ENCODE measurements at places on chromosomes 12 and 14. TPM values are rescaled to one million over a fixed set of nuclear protein-coding genes. Genes with fewer than 3 reads are reported as not detected.

The PTPRB gene
- 21.9 TPM for total RNA-seq

The IL26 gene
- not detected for total RNA-seq

The LIN7A gene
- 0.41 TPM for total RNA-seq

The TAS2R42 gene
- total RNA-seq: not detected

The PRR4 gene
- total RNA-seq: 5.7 TPM

The LPAR5 gene
- 4.8 TPM for total RNA-seq

The EPYC gene
- not detected for total RNA-seq

The MAP3K9 gene
- total RNA-seq: 0.63 TPM

- H3K27me3 ChIP-seq: no peaks in the 10 kb centered on the region
- no peak overlapping the region for H3K4me3 ChIP-seq
- no peaks in the 10 kb centered on the region for H3K36me3 ChIP-seq
- H3K27ac ChIP-seq: no peak overlapping the region
- no peak for DNase-seq
- no peaks in the 10 kb centered on the region for H3K4me1 ChIP-seq
These were observed 10.7 kb downstream of the PKP2 start for GRCh38 chr12:32885831-32886230.

DNA sequence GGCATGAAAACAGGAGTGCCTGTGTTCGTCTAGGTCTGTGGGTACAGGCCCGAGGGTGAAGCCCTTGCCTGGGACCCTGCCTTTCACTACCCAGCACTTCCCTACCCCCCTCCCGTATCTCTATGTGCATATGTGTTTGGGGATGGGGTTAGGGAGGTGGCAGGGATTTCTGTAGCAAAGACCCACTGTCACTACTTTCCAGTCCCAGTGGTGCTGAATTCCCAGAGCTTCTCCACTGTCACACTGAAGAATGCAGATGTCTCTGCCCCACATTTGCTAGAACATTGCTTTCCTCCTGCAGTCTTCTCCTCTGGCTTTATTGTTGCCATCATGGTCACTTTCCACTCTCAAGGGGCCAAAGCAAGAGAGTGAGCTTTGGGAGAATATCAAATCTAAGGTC, 203.9 kb downstream of the MYRFL start:
- no peak for DNase-seq
- no peaks in the 10 kb centered on the region for H3K27me3 ChIP-seq

GRCh38 chr12:52027085-52027843, 20.5 kb downstream of the TAMALIN start:
- no peak for DNase-seq
- no peaks in the 10 kb centered on the region for H3K27me3 ChIP-seq
- H3K27ac ChIP-seq: no peak overlapping the region
- H3K4me3 ChIP-seq: no peak overlapping the region

- no peaks in the 10 kb centered on the region for H3K4me1 ChIP-seq
- no peaks in the 10 kb centered on the region for H3K36me3 ChIP-seq
- no peak for DNase-seq
- H3K27me3 ChIP-seq: no peaks in the 10 kb centered on the region
These were observed 102.1 kb upstream of the DAAM1 start for GRCh38 chr14:59086241-59086882.

DNA sequence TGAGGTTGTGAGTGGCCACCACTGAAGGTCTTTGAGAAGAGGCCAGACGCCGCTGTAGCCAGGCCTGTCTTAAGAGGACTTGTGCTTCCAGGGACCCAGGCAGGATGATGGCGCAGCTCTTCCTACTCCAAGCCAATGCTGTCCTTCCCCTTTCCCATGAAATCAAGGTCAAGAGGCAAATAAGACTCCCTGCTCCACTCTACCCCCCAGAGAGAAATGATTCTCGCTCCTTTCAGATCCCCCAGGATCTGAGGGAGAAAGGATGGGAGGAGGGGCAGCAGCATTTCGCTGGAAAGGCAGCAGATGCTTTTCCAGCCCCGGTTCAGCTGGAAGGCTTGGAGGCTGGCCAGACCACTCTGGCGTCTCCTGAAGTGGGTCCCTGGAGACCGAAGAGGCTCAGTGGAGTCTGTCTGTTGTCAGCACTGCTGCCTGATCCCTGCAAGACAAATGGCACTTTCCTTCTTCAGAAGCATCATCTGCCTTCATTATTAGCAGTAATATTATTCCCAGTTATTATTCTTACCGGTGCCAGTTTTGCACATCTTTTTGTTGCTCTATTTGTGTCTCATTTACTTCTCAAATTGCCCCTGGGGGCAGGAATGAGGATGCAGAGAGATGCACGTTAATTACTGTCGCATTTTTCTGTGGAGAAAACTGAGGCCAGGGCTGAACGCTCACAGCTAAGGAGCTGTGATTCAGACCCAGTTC, 51.4 kb downstream of the C14orf132 start:
- peaks cover 26% of the 10 kb centered on the region for H3K36me3 ChIP-seq
- no peak overlapping the region for H3K27ac ChIP-seq
- no peak for DNase-seq
- peaks cover 9% of the 10 kb centered on the region for H3K4me1 ChIP-seq
- H3K4me3 ChIP-seq: no peak overlapping the region

DNA sequence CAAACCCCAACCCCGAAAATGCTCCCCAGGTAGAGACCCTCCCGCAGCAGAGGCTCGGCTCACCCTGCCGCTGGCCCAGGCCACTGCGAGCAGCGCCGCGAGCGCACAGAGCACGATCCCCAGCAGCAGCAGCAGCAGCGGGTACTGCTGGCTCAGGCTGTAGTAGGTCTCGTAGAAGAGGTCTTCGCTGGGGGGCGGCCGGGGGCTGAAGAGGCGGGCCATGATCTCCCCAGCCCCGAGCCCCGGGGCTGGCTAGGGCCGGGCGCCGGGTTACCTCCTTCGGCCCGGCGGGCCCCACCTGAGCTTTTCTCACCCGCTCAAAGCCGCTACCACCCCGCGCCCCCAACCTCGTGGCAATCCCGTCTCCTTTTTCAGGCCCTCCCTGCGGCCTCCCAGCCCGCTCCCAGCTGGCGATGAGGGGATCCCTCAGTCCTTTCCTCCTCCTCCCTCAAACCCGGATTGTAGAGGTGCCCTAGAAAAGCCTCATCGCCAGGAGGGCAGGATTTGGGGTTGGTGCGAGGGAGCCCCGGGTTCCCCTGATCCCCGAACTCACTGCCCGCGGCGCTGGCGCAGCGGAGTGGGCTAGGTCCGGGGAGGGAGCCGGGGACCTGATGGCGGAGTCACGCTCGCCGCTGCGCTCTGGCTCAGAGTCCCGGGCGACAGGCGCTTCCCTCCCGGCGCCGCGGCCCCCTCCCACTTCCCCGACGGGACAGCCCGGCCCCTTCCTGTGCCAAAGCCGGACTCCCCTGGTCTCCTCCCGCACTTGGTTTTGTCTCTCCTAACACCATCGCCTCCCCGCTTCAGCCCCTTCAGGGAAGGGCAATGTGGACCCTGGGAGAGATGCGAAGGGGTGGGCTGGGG, at the start of gene ADCY4:
TSS of gene ADCY4 (minus strand) at position 641 of the 861 bp plus-strand sequence. CDS start at position 222, 419 bp downstream.
- H3K4me1 ChIP-seq: peaks cover 22% of the 10 kb centered on the region
- no peak within 1 kb of the TSS for H3K27ac ChIP-seq
- H3K36me3 ChIP-seq: no peaks in the 10 kb centered on the region

GRCh38 chr14:52267501-52268278, at the start of gene PTGDR:
Gene PTGDR, plus strand, starts transcription at chr14:52267698. Its CDS starts 117 bp downstream, at chr14:52267815.
- no peak within 1 kb of the TSS for H3K27ac ChIP-seq
- no peaks in the 10 kb centered on the region for H3K36me3 ChIP-seq
- DNase-seq: no peak
- H3K27me3 ChIP-seq: no peaks in the 10 kb centered on the region
- H3K4me3 ChIP-seq: peak within 1 kb of the TSS; percentile 65

DNA sequence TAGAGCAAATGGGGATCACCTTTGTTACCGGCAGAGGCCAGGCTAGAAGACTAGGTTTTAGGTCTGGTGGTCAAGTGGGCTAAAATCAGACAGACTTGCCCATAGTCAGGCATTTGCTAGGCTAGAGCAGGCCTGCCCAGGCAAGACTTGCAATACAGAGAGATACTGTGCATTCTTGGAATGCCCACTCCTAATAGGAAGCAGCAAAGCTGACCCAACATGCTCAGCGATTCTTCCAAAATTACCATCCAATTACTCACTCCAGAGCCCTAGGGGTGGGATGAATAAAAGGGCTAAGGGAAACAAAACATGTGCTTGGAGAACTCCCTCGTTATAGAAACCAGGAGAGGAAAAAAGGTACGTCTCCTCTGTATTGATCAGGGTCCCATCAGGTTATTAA, 187.8 kb upstream of the AMIGO2 start:
- no peak for DNase-seq
- H3K4me3 ChIP-seq: no peak overlapping the region
- H3K27ac ChIP-seq: no peak overlapping the region
- no peaks in the 10 kb centered on the region for H3K27me3 ChIP-seq

GRCh38 chr12:92412856-92413255, 267.2 kb upstream of the BTG1 start:
- no peak overlapping the region for H3K4me3 ChIP-seq
- no peak overlapping the region for H3K27ac ChIP-seq

- no peak overlapping the region for H3K27ac ChIP-seq
- no peaks in the 10 kb centered on the region for H3K36me3 ChIP-seq
- no peaks in the 10 kb centered on the region for H3K27me3 ChIP-seq
- H3K4me1 ChIP-seq: no peaks in the 10 kb centered on the region
- no peak for DNase-seq
These were observed 5.5 kb downstream of the C12orf71 start for GRCh38 chr12:27076928-27077327.

- DNase-seq: no peak
- no peaks in the 10 kb centered on the region for H3K27me3 ChIP-seq
- H3K4me1 ChIP-seq: no peaks in the 10 kb centered on the region
- H3K4me3 ChIP-seq: no peak overlapping the region
- H3K27ac ChIP-seq: no peak overlapping the region
- H3K36me3 ChIP-seq: no peaks in the 10 kb centered on the region
These were observed 203.4 kb upstream of the DDHD1 start for GRCh38 chr14:53356361-53357150.

- no peaks in the 10 kb centered on the region for H3K27me3 ChIP-seq
- peak overlapping the region; percentile 78 for H3K27ac ChIP-seq
- no peaks in the 10 kb centered on the region for H3K36me3 ChIP-seq
- DNase-seq: no peak
These were observed 55.5 kb downstream of the ETV6 start for GRCh38 chr12:11705010-11705409.

- no peak overlapping the region for H3K27ac ChIP-seq
- no peak overlapping the region for H3K4me3 ChIP-seq
- peaks cover 50% of the 10 kb centered on the region for H3K36me3 ChIP-seq
These were observed 66.8 kb downstream of the CLIP1 start for GRCh38 chr12:122355706-122356105.

DNA sequence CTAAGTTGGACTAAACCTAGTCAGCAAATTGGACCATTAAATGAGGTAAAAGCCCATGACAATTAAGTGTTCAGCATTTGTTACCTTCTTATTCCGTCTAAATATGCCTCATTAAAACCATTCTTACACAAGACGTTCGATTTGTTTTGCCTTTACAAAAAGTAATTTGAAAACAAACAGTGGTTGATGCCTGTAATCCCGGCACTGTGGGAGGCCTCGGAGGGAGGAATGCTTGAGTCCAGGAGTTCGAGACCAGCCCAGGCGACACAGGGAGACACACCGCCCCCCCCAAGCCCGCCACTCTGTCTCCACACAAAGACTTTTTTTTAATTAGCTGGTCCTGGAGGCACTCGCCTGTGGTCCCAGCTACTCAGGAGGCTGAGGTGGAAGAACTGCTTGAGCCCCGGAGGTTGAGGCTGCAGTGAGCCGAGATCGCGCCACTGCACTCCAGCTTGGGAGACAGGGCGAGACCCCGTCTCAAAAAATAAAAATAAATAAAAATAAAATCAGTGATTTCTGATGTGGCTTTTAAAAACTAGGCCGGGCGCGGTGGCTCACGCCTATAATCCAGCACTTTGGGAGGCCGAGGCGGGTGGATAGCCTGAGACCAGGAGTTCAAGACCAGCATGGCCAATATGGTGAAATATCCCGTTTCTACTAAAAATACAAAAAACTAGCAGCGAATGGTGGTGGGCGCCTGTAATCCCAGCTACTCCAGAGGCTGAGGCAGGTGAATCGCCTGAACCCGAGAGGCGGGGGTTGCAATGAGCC, 856 bp upstream of the EIF4B start:
- H3K4me1 ChIP-seq: peaks cover 43% of the 10 kb centered on the region
- DNase-seq: no peak
- peak overlapping the region; percentile 74 for H3K27ac ChIP-seq
- H3K4me3 ChIP-seq: peak overlapping the region; percentile 89

- H3K27ac ChIP-seq: no peak overlapping the region
- H3K27me3 ChIP-seq: no peaks in the 10 kb centered on the region
- no peaks in the 10 kb centered on the region for H3K4me1 ChIP-seq
- H3K4me3 ChIP-seq: no peak overlapping the region
- DNase-seq: no peak
These were observed 189.2 kb upstream of the RASSF8 start for GRCh38 chr12:25769082-25769945.

DNA sequence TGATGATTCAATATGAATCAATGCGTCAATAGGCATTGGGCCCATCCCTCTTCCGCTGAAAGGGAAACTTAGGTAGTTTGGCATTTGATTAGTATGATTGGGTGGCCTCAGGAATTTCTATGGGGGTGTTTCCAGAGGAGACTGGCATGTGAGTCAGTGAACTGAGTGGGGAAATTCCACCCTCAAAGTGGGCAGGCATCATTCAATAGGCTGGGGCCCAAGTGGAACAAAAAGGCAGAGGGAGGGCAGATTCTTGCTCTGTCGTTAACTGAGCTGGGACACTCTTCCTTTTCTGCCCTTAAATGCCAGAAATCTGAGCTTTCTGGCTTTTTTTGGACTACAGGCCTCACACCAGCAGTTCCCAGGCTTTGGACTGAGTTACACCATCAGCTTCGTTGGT, 373.5 kb downstream of the RPS29 start:
- no peak for DNase-seq
- peaks cover 2% of the 10 kb centered on the region for H3K4me1 ChIP-seq
- H3K27ac ChIP-seq: no peak overlapping the region
- no peak overlapping the region for H3K4me3 ChIP-seq
